ENCODE measurements at places on chromosomes 5 and 9. TPM values are rescaled to one million over a fixed set of nuclear protein-coding genes. Genes with fewer than 3 reads are reported as not detected.

Gene GRM6
- total RNA-seq, result not detected

Gene C9
- total RNA-seq, result not detected

Gene FBP2
- total RNA-seq, result not detected

Gene IFNA2
- total RNA-seq, result not detected

Gene RECK
- 0.23 TPM for total RNA-seq

Gene EIF4E1B
- not detected for total RNA-seq

GRCh38 chr5:103410172-103410571, 151.6 kb downstream of the MACIR start:
- no peak for DNase-seq

DNA sequence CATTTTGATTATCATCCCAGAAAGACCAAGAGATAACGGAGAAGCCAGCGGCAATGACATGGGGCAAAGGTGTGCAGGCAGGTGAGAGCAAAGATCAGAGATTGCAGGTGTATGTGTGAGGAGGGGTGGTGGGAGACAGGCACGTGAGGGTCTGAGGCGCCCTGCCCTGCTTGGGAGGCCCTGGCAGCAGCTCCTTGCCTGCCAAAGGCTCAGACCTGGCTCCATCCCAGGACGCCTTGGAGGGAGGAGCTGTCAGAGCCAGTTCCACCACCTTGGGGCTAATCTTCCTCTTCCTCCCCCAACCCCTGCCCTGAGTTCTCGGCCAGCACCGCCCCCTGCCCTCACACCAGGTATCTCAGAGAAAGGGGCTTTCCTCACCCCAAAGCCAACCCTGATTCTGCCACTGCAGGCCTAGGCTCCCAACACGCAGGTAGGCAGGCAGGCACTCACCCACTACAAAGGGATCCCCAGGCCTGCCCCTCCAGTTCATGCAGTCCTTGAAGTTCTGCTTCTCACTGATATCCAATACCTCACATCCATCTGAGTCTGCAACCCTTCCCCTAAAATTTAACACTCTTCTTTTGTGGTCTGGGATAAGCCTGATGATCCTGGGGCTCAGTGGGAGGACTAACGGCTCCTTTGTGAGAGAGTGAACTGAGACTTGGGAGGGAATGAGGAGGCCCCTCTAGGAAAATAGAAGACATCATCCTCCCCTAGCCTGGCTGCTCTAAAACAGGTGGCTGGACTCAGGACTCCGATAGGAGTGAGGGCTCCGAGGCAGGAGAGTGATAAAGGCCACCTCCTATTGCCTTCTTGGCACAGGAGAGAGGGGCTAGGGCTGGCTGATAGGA, 1.8 kb downstream of the AQP3 start:
- DNase-seq, result no peak

DNA sequence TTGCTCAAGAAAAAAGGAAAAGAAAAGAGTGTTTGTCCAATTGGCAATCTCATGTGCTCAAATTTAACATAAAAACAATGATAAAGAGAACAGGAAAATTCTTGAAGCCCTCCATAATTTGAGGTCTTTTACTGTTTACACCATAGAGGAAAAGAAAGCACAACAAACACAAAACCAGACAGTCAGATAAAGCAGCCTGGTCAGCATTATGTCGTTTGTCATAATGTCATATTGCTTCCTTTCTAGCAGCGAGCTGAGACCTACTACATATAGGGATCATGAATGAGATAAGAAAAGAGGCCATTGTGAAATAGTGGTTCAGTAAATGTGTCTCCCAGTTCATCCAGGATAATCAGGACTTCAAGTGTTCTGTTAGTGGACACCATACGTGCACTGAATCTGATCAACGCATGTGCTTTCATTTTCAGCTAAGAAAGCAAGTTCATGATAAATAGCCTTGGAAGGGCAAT, 64.7 kb upstream of the SELENOP start:
- DNase-seq, result no peak

DNA sequence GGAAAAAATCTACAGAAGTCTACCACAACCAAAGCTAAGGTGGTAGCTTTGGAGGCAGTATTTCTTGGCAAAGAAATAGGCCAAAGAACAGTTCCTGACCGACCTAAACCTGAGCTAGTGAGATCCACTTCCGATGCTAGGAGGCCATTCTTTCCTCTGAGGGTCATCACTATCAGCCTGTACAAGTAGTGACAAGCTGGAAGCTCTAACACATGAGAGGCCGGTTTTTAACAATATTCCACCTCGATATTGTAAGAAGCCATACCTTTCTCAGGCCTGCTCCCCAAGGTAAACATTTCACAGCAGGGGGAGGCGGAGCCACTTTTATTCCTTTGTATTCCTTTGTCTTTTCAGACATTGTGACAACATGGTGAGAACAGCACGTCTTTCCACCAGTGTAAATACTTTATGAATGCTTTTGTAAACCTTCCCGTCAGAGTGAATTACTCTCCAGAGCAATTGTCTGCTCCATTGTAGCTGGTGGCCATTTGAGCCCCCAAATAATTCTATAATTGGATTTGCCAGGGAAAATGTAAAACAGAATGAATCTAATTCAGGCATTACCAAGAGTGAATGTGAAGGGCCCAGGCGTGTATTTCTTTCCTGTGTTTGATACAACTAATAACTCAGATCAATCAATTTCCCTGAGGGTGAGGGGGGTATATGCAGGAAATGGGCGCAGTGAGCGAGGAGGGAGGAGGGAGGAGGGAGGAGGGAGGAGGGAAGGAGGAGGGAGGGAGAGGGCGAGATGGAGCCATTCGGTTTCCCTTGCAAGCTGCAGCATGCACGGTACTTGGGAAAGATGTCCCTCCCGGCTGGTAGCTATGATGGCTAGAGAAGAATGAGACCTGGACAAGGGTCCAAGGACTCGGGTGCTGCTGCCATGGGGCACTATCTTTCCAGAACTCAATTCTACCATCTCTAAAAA, 166.6 kb downstream of the CDK5RAP2 start:
- DNase-seq, result no peak

- DNase-seq, result no peak
Observed at GRCh38 chr9:1156794-1157550, 106.8 kb downstream of the DMRT2 start.

GRCh38 chr5:58410441-58410840, 49.4 kb downstream of the PLK2 start:
- DNase-seq, result no peak

DNA sequence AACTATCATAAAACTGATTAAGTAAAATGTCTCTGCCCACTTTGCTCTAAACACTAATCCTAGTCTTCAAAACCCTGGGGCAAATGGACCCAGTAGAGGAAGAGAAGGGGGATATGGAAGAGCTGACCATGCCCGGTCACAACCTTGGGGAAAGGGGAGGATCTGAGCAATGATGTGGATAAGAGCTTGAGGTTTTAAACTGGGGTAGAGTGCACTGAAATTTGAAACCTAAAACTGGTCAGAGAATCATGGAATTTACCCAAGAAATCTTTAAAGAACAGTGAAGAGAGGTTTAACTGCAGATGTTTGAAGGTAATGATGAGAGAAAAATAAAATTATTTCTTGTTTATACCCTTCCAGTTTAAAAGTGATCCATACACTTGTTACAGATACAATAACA, 110.8 kb downstream of the MRPS30 start:
- DNase-seq, result no peak

DNA sequence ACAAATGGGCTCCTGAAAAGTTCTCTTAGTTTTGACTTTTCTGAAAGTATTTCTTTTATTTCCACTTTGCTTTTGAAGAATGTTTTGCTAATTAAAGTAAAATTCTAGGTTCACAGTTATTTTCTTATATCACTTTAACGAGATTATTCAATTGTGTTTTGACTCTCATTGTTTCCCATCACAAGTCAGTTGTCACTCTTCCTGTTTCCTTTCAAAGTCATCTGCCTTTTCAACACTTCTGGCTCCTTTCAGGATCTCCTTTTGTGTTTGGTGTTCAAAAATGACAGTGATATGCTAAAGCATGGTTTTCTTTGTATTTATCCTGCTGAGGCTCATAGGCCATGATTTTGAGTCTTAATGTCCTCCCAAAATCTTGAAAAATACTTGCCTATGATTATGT, 235.4 kb upstream of the TAS2R1 start:
- no peak for DNase-seq

GRCh38 chr9:4670591-4670990, 4.3 kb upstream of the SPATA6L start:
- DNase-seq, result no peak

GRCh38 chr9:134055981-134056461, 11.8 kb downstream of the BRD3 start:
- no peak for DNase-seq

GRCh38 chr9:14515049-14515448, 178.2 kb downstream of the ZDHHC21 start:
- DNase-seq, result no peak

- no peak for DNase-seq
Observed at GRCh38 chr5:181219262-181220177, 3.6 kb upstream of the TRIM41 start.

DNA sequence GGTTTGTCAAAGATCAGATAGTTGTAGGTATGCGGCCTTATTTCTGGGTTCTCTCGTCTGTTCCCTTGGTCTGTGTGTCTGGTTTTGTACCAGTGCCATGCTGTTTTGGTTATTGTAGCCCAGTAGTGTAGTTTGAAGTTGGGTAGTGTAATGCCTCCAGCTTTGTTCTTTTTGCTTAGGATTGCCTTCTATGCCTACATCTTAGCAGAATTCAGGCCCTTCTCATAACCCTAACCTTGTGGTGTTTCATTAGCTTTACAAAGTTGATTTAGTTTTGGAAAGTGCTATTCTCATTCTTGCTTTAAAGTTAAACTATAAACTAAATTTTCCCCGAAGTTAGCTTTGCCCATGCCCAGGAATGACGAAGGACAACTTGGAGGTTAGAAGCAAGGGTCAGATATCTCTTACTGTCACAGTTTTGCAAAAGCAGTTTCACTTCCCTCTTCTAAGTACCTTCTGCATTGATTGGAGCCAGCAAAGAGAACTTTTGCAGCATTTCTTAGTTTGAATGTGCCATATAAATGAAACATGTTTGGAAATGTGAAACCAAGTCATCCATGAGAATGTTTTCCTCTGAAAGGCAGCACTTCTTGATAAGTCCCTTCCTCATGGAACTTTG, 274.3 kb upstream of the DMRT1 start:
- no peak for DNase-seq

GRCh38 chr5:123807177-123807945, 295.4 kb downstream of the CSNK1G3 start:
- no peak for DNase-seq
